ENCODE measurements at places on chromosomes 12 and 14.

GRCh38 chr12:71958056-71958455 lies 19.4 kb downstream of the TPH2 start:
- no peak for DNase-seq

- no peak for DNase-seq
Observed at GRCh38 chr12:64670019-64670418, 59.7 kb downstream of the RASSF3 start.

GRCh38 chr12:101738920-101739665 lies at the start of gene SYCP3:
TSS of gene SYCP3 (minus strand) at chr12:101739462. CDS start at chr12:101737935, 1,527 bp downstream.
- no peak for DNase-seq

GRCh38 chr12:123741937-123742572 lies 20.0 kb upstream of the DNAH10 start:
- no peak for DNase-seq

GRCh38 chr14:96275177-96276112 lies 19.4 kb downstream of the BDKRB1 start:
- peak; percentile 53 for DNase-seq

GRCh38 chr14:91858536-91859275 lies 8.6 kb downstream of the TC2N start:
- no peak for DNase-seq

DNA sequence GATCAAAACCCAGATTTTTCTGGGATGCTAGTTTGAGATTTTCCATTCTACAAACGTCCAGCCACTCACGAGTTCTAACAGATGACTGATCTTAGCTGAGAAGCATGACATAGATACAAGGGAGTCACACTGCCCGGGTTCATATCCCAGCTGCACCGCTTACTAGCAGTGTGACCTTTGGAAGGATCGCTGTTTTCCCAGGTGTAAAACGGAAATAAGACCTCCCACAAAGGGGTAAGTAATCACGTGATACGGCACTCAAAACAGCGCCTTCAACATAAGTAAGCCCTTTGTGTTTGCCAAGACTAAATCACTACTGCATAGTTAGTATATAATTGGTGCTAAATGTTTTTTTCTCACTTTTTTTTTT lies 624 bp upstream of the PWP1 start:
- DNase-seq = no peak

GRCh38 chr12:4794491-4794890 lies 74.3 kb downstream of the GALNT8 start:
- DNase-seq = no peak

- DNase-seq = no peak
Observed at GRCh38 chr14:19878029-19878642, 3.2 kb downstream of the OR4K2 start.

GRCh38 chr12:18798535-18799361 lies 60.8 kb downstream of the CAPZA3 start:
- DNase-seq = no peak

- DNase-seq = no peak
Observed at GRCh38 chr12:29754235-29755189, 29.2 kb downstream of the TMTC1 start.

- DNase-seq = no peak
Observed at GRCh38 chr14:95267306-95267705, 52.4 kb downstream of the CLMN start.

- no peak for DNase-seq
Observed at GRCh38 chr12:96687719-96688118, 198.3 kb downstream of the CFAP54 start.

- DNase-seq = no peak
Observed at GRCh38 chr12:106425061-106425702, 67.6 kb downstream of the POLR3B start.

GRCh38 chr12:88185988-88186387 lies 43.9 kb downstream of the TMTC3 start:
- no peak for DNase-seq

DNA sequence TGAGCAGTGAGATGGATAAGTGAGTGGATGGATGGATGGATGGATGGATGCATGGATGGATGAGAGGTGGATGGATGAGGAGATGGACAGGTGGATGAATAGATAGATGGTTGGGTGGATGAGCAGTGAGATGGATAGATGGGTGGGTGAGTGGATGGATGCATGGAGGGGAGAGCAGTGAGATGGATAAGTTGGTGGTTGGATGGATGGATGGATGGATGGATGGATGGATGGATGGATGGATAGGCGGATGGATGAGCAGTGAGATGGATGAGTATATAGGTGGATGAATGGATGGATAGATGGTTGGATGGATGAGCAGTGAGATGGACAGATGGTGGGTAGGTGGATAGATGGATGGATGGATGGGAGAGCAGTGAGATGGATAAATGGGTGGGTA lies 30.6 kb downstream of the LRRC74A start:
- DNase-seq = no peak

DNA sequence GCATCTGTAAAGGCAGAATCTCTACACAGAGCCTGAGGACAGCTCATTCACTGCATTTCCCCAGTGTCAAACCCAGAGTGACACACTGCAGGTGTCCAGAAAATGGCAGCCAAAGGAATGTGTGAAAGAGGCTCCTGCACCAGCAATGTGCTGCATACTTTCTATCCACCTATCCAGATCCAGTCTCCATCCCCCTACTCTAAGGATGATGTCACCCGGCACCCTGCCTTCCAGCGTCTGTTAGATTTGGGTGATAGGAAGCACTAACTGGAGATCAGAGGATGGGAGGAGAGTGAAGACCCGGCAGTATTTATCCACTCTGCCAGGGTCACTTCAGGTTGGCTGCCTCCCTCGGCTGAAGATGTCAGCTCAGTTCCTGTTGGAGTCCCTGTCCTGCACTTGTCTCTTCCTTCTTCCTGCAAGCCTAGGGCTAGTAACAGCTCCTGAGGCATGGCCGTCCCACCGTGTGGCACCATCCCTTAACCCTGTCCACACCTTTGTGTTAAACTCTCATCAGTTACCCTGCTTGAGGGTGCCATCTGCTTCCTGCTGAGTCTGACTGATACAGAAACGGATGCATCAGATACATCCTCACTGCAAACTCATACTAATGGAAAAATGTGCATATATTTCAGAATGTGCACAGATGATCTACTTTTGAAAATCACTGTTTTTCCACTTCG lies 13.0 kb upstream of the GPR68 start:
- DNase-seq = no peak
